ENCODE measurements at places on chromosomes 2 and 18.

DNA sequence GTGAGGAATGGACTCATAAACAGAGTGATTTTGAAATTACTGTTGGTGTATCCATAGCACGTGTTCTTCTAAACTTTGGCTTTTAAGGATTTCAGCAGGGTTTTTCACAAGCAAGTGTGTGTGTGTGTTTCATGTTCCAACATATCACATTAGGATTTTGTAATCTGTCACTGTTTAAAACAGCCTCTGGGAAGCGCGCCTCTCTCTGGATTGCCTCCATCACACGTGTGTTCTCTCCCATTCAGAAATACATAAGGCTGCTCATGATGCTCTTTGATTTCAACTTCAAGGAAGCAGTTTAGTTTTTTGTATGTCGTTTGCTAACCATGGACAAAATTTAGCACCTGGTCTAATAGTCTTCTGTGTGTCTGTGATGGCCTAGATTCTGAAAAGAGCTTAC lies 370.4 kb downstream of the MTX2 start:
- no peak for DNase-seq

GRCh38 chr2:162092658-162093556 lies 18.9 kb upstream of the DPP4 start:
- DNase-seq = no peak

GRCh38 chr18:33440060-33441043 lies at the start of gene CCDC178:
CCDC178 (minus strand) TSS chr18:33440721; CDS start chr18:33412088, 28,633 bp downstream.
- peak; percentile 52 for DNase-seq

- no peak for DNase-seq
Observed at GRCh38 chr2:159093497-159093896, 125.1 kb downstream of the TANC1 start.

- DNase-seq = no peak
Observed at GRCh38 chr18:61572871-61573270, 239.6 kb downstream of the CDH20 start.

GRCh38 chr2:195138435-195138834 lies 518.6 kb upstream of the SLC39A10 start:
- no peak for DNase-seq

GRCh38 chr18:66599190-66599589 lies 4.7 kb downstream of the CDH19 start:
- no peak for DNase-seq

DNA sequence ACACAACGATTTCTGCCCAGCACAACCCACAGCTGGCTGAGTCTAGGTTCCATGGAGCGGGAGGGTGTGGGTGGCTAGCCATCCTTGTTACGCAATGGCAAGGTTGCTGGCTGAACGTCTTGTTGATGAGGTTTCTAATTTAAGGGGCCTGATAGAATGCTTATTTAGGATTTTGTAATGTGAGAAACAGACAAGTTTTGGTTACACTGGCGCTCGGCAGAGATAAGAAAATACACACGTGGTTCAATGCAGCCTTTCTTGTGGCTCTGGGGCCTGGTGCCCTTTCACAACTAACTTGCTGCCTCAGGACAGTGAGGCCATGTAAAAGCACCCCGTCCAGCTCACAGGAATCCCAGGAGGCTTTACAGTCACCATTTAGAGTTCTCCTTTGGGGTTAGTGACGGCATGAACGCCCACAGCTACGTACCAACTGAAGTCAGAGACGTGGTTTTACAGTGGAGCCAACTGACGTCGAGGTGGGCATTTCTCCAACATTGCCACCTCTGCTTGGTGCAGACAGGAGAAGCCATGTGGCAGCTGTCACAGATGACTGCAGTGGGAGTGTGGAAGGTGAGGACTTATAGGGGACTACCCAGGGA lies 29.7 kb upstream of the PIEZO2 start:
- DNase-seq = peak; percentile 79
